ENCODE measurements at places on chromosomes 5 and 9. TPM values are rescaled to one million over a fixed set of nuclear protein-coding genes. Genes with fewer than 3 reads are reported as not detected.

- DNase-seq = no peak
These were observed 2007.9 kb upstream of the CDH6 start for GRCh38 chr5:29185558-29185957.

Gene LCN1
- not detected for total RNA-seq

Gene PTGS1
- total RNA-seq = 0.28 TPM

GRCh38 chr5:145775411-145775810 is 59.7 kb downstream of the PRELID2 start:
- no peak for DNase-seq

- DNase-seq = no peak
These were observed 21.9 kb upstream of the FOXE1 start for GRCh38 chr9:97830884-97831829.

Gene PCDHB7
- not detected for total RNA-seq

DNA sequence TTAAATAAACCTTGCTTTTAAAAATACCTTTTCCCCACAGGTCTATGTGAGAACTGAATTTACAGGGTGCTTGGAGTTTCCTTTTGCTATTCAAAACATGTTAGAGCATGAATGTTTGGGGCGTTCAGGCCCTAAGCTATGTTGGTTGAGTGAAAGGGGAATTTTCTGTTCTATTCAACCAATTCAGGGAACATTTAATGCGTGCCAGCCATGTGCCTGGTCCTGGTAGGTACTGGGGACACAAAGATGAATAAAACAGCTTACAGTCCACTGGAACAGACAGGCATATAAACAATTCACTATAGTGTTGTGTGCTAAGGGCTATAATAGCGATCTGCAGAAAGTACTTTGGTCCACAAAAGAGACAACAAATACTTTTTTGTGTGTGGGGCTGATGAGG is 108.5 kb downstream of the ZSWIM6 start:
- no peak for DNase-seq

Gene TARS1
- total RNA-seq = 111 TPM

DNA sequence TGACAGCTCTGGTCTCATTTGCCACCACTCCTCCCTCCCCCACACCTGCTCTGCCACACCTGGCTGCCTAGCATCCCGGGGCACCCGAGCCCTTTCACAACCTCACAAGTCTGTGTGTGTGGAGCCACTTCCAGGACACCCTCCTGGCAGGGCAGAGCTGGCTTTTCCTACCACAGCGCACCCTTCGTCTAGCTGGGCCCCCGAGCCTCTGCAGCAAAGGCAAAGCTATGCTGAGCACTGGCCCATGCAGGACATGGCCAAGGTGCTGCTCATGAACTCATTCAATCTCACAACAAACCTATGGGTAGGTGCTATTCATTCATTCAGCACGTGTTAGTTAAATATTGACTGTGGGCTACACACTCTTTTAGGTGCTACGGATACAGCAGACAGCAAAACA is 43.4 kb downstream of the DUSP1 start:
- DNase-seq = no peak

GRCh38 chr5:138503487-138504270 is 38.4 kb downstream of the EGR1 start:
- DNase-seq = peak; percentile 57

Gene ADGRD2
- total RNA-seq = not detected

- no peak for DNase-seq
These were observed 45.1 kb downstream of the KIAA1958 start for GRCh38 chr9:112531666-112532282.

- DNase-seq = no peak
These were observed 806 bp upstream of the RNF224 start for GRCh38 chr9:137226338-137227053.

DNA sequence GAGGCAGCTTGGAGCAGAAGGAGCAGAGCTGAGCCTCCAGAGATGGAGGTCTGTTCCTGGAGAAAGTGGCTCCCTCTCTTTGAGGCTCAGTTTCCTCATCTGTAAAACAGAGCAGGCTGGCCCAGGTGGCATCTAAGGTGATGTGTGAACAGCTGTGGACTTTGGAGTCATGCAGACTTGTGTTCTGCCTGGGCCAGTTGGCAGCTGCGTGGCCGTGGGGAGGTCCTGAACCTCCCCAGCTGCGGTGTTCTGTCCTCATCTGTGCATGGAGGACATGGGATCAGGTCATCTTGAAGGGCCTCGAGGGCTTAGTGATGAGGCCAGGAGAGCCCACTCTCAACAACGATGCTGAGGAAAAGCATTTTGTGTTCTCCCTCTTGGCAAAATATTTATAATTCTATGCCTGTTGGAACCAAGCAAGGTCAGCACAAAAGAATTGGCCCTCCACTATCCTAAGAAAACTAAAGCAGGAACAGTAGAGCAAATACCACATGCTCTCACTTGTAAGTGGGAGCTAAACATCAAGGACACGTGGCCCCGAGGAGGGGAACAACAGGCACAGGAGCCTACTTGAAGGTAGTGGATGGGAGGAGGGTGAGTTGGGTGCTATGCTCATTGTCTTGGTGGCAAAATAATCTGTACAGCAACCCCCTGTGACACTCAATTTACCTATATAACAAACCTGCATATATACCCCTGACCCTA is 63.2 kb upstream of the COL15A1 start:
- DNase-seq = no peak

DNA sequence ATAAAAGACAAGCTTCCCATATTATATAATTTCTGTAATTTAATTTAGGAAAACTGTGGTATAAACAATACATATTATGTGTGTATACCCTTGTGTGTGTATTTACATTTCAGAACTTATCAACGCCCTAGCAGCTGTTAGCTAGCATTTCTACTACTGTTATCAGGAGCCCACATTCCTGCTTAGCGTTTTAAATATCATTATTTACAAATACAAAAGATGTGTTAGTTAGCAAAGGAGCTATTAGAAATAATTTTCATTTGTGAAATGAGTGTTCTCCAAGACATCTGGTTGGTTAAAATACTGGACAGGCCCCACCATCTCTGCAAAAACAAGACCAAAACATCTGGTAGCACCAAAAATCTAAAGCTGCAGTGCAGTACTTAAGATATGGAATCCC is 48.0 kb downstream of the EPB41L4A start:
- no peak for DNase-seq

DNA sequence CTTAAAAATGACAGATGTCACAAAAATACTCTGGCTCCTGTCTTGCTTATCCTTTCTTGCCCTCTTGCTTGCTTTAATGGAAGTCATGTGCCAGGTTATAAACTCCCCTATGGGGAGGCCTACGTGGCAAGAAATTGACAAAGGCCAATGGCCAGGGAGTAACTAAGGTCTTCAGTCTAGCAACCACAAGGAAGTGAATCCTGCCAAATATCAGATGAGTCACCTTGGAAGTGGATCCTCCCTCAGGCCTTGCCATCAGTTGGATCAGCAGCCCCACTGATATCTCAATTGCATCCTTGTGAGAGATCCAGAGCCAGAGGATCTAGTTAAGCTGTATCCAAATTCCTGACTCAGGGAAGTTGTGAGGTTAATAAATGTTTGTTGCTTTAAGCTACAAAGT is 82.8 kb downstream of the CAAP1 start:
- no peak for DNase-seq

DNA sequence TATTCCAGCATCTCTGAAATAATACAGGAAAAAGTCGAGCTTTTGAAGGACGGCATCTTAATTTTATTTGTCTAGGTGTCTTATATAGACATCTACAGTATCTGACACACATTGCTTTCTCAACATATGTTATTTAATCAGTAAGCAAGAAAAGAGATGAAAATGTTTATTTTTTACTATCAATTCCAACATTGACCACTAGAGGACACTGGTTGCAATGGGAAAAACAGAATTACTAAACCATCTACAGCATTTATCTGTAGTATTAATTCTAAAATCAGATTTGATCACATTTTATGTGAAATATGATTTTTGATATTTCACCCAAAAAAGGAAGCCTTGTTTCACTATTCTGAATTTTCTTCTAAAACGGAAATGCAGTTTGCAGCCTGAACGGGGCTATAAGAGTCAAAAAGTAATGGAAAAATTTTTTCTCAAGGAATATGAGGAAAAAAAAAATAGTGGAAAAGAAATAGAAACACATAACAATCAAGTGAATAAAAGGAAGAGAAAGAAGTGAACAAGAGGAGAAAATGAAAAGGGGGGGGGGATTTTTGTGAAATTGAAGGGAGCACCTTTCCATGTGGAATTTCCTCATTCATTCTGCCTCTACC is 98.6 kb downstream of the OSTF1 start:
- DNase-seq = peak; percentile 39

- DNase-seq = no peak
These were observed 36.6 kb downstream of the PCDH1 start for GRCh38 chr5:141841378-141842180.

Gene PDE8B
- total RNA-seq = not detected

GRCh38 chr5:62578540-62578939 is at the start of gene LRRC70:
LRRC70 (plus strand) TSS chr5:62578819; CDS start chr5:62579439, 620 bp downstream.
- peak; percentile 43 for DNase-seq

Gene SET
- 261 TPM for total RNA-seq

GRCh38 chr9:38414040-38414723 is 10.1 kb downstream of the IGFBPL1 start:
- DNase-seq = no peak

DNA sequence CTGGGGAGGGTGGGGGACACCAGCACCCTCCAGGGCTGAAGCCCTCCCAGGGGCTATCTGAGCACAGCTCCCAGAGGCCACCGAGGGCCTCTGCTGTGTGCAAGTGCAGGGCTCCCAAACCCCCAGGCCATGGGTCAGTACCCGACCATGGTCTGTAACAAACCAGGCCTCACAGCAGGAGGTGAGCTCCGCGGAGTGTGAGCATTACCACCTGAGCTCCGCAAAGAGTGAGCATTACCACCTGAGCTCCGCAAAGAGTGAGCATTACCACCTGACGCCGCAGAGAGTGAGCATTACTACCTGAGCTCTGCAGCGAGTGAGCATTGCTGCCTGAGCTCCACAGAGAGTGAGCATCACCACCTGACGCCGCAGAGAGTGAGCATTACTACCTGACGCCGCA is 152.9 kb upstream of the IRX2 start:
- DNase-seq = no peak

DNA sequence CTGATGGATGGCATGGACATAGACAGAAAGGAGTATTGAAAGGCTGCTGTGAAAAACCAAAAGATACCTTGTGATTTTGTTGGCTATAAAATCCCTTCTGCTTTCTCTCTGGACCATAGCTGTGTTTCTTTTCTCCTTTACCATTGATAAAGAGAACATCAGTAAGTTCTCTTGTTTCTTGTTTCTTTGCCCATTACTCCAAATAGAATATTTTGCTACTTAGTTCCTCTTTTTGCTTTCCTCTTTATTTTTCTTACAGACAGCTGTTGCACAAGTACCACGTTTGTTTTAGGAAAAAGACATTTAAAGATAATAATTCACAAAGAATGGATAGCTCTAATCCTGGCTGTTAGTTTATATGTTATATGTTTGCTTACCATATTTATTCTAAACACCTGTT is 1129.2 kb downstream of the DTWD2 start:
- no peak for DNase-seq

DNA sequence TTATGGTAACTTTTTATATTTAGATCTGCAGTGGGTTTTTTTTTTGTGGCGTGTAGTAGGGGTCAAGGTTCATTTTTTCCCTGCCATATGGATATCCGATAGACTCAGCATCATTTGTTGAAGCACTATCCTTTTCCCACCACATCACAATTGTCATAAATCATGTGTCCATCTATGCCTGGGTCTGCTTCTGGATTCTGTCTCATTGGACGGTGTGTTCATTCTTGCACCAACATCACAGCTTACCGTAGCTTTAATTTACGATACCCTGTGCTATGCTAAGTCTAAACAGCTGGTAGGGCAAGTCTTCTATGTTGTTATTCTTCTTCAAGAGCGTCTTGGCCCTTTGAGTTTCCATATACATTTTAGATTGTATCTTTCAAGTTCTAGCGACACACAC is 175.0 kb downstream of the RGS3 start:
- DNase-seq = no peak

- no peak for DNase-seq
These were observed 224.1 kb downstream of the MEF2C start for GRCh38 chr5:88658886-88659285.

DNA sequence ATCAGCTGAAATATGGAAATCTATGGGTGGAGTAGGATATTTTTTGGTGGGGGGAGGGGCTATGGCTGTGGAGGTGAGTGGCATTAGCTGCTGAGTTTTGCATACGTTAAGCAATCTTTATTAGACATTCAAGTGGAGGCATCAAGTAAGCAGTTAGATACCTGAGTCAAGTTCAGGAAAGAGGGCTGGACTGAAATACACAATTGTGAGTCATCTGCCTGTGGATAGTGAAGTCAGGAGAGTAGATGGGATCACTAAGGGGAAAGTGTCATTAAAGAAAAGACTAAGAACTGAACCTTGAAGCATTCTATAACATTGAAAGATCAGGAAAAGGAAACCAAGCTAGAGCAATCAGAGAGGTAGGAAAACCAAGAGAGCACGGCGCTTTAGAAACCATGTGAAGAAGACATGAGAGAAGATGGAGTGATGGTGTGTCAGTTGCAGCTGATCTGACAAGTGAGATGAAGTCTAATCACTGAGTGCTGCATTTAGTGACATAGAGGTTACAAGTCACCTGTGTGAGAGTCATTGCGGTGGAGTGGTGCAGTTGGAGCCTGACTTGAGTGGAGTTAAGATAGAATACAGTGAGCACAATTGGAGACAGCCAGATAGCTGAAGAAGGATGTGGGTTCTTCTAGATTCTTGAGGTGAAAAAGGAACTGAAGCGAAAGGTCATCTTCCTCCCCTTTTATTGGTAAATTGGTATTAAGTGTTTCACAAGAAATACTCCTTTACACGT is 88.7 kb downstream of the PIP5K1B start:
- no peak for DNase-seq

Gene TEK
- total RNA-seq = not detected

DNA sequence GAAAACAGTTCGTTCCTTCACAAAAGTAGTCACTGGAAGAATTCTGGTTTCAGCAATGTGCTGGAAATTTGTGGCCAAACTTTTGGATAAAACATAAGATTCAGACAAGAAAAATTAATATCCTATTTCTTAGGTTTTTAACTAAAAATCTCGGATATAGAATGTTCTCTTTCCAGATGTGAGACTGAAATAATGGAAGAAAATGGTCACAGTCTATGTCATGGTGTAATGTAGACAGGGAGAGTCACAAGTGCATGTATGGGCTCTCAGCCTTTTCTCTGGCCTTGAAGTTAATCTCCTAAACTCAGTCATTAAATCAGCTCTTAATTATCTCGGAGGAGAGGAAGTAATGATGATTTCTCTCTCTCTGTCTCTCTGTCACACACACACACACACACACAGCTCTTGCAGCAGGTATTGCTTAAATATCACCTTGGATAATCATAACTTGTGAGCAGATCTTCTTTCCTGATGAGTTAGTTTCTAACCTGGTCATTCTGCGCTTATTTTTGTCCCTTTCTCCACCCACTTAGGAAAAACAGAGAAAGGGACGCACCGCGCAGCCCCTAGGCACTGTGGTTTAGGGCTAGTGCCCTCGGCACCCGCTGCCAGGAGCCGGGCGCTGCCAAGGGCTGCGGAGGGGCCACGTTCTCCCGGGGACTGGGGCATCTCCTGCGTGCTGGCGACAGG is 672 bp upstream of the ITGA2 start:
- no peak for DNase-seq

DNA sequence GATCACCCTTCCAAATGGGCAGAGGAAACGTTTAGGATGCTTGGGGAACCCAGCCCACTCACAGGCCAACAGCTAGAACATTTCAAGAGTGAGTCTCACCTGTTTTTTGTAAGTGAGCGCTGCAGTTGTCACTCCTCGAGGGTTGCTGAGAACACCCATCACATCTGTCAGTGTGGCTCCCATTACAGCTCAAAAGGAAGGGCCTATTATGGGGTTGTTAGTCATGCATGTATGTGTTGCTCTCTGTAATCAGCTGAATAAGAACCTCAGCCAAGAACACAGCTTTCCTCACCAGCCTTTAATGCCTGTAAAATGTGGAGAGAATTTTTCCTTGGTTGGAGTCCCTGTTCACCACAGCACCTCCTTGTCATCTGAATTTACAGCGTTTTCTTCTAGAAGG is 196.3 kb upstream of the KLF4 start:
- DNase-seq = no peak
